Esophagus muscularis mucosa (tissue), 4 donors: ENCODE measurements at places on chromosomes 5 and 9. TPM values are rescaled to one million over a fixed set of nuclear protein-coding genes. Genes with fewer than 3 reads are reported as not detected.

- DNase-seq = no peak
These were observed 35.6 kb downstream of the NIM1K start for GRCh38 chr5:43227655-43228054.

GRCh38 chr5:113771483-113771882 is 258.0 kb downstream of the YTHDC2 start:
- DNase-seq = peak; percentile 64

RMRP gene
- total RNA-seq = 1,899 TPM

- no peak for DNase-seq
These were observed 176.9 kb downstream of the BNC2 start for GRCh38 chr9:16693616-16694015.

DNA sequence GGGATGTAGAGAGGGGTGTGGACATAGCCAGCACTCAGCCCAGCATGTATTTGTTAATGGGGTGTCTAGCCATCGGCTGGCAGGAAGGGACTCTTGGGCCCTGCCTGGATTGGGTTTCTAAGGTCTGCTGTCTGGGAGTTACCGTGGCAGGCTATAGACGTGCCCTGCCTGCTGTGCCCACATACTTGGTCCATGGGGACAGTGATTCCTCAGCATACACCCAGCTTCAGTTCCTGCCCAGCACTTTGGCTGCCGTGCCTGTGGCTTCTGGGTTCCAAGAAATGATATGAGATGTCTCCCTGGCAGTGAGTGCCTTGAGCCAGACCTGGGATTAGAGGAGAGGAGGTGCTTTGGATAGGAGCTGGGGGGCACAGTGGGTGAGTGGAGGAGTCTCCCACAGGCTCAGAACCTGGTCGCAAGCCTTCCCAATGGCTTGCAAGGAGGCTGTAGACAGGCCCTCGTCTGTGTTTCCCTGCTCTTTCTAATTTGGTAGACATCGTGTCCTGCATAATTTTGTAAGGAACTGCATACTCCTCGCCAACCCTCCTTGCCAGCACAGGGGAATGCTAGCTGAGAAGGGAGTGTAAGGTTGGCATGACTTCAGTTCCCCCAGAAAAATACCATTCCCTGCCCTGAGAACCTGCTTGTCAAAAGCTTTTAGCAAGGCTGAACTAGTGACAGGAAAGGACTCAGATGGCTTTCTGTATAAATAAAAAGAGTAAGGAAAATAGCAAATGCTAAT is 287.9 kb downstream of the ZSWIM6 start:
- no peak for DNase-seq

LHFPL2 gene
- 24.1 TPM for total RNA-seq

- DNase-seq = no peak
These were observed 64.9 kb downstream of the SIL1 start for GRCh38 chr5:139133282-139133681.

- no peak for DNase-seq
These were observed at the start of gene BARX1 for GRCh38 chr9:93955111-93955980. TSS of gene BARX1 (minus strand) at chr9:93955355. CDS start at chr9:93955146, 209 bp downstream.

N4BP3 gene
- total RNA-seq = 1.7 TPM

GRCh38 chr5:43274435-43275114 is 38.6 kb downstream of the HMGCS1 start:
- no peak for DNase-seq
